Activated CD8-positive, alpha-beta T cell treated with anti-CD3 and anti-CD28 coated beads, Interleukin-2, amount 10 ng/mL, durations not matched to agents 7 days and 5 days (primary cell): ENCODE measurements at places on chromosomes 1 and 21. TPM values are rescaled to one million over a fixed set of nuclear protein-coding genes. Genes with fewer than 3 reads are reported as not detected.

DNA sequence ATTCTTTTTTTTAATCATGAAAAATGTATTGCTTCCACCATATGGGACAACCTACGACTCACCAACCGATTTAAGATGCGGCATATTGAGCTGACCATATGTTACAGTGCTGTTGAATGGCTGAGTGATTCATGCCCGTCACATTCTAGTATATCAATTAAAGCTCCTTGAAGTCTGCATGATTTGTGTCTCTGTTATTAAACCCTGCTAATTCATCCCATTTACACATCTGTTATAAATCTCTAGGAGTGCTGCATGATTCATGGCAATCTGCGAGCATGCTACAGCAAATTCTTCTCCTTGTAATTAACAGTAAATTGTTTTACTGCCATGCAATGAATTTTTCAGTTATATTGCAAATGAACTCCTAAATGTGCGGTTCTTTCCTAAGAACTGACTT lies 239.8 kb downstream of the USH2A start:
- no peaks in the 10 kb centered on the region for H3K4me1 ChIP-seq
- H3K27ac ChIP-seq = no peak overlapping the region
- no peaks in the 10 kb centered on the region for H3K27me3 ChIP-seq
- no peak overlapping the region for H3K4me3 ChIP-seq
- DNase-seq = no peak

DNA sequence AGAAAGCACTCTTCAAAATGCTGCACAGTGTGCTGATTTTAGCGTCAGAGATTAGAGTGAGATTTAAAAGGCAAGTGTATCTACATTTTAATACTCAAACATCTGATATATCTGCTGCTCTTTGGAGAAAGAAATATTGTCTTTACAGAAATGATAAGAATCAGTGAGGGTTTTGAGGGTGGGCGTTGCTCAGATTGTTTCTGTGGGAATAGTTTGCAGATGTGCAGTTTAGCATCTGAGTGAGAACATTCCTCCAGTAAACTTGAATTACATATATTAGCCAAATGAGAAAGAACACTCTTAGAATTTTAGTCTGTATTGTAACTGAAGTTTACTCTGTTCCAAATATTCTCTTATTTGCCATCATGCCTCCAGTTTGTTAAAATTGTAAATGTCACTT lies 549.2 kb downstream of the NEGR1 start:
- no peak overlapping the region for H3K27ac ChIP-seq
- no peaks in the 10 kb centered on the region for H3K27me3 ChIP-seq
- no peak for DNase-seq
- no peaks in the 10 kb centered on the region for H3K36me3 ChIP-seq
- no peaks in the 10 kb centered on the region for H3K4me1 ChIP-seq

The LAMB3 gene
- total RNA-seq = 0.84 TPM

The TDRD10 gene
- not detected for total RNA-seq

- peak overlapping the region; percentile 76 for H3K27ac ChIP-seq
- H3K36me3 ChIP-seq = peaks cover 85% of the 10 kb centered on the region
- peaks cover 94% of the 10 kb centered on the region for H3K4me1 ChIP-seq
- peak; percentile 17 for DNase-seq
- H3K27me3 ChIP-seq = no peaks in the 10 kb centered on the region
Observed at GRCh38 chr1:167440776-167441175, 77.6 kb downstream of the CD247 start.

DNA sequence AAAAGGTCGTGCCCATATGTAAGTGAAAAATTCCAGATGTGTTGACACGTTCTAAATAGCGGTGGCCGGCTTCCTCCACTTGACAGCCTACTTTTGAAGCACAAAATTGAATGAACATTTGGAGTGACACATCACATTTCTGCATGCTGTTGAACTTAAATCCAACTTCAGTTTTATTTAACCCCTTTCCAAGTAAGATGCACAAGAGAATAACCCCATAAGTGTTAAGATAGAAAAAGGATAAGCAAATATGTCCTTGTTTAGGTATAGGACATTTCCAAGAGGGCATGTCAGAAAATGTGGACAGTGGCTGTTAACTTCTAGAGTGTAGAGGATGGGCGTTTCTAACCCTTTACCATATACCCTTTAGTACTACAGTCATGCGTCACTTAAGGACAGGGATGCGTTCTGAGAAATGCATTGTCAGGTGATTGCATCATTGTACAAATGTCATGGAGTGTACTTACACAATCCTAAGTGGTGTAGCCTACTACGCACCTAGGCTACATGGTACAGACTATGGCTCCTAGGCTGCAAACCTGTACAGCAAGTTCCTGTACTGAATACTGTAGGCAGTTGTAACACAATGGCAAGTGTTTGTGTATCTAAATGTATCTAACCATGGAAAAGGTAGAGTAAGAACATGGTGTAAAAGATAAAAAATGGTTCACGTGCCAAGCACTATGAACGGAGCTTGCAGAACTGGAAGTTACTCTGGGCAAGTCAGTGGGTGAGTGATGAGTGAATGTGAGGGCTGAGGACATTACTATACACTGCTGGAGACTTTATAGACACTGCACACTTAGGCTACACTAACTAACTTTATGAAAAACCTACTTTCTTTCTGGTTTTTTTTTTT lies 9.3 kb upstream of the FAM89A start:
- no peak for DNase-seq
- peaks cover 15% of the 10 kb centered on the region for H3K4me1 ChIP-seq
- no peak overlapping the region for H3K4me3 ChIP-seq
- H3K27me3 ChIP-seq = peaks cover 33% of the 10 kb centered on the region

DNA sequence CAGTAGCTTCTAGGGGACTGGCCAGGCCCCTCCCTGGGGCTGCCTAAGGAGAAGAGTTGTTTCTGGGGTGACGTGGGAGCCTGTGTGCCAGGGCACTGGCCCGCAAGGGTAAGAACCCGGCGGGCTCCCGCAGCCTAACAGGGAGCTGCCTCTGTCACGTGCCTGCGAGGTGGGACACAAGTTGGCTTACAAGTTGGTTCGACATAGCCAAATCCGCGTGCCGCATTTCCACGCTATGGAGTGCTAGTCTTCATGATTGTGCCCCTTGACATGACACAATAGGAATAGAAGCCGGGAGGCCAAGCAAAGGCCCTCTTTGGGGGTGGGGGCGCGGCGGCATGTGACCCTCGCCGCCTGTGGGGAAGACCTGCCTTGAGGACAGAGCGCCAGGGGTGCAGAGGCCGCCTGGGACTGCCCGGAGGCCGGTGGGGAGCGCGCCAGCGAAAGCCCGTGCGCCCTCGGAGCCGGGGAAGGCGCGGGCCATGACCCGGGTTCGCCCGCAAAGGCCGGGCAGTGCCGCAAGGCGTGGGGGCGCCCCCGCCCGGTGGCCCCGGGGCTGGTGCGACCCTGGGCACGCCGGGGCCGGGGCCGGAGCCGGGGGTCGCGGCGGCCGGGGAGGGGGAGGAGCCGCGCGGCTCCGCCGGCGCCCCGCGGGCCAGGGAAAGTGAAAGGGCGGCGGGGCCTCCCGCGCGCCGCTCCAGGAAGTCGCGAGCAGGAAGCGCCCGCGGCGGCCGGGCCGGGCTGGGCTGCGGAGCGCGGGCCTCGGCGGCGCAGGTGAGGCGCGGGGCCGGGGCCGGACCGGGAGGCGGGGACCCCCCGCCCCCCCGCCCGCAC lies at the start of gene SLC37A1:
TSS of gene SLC37A1 (plus strand) at position 702 of the 834 bp plus-strand sequence. CDS start 4,603 bp downstream, outside the sequence.
- H3K4me1 ChIP-seq = peaks cover 35% of the 10 kb centered on the region
- peak; percentile 46 for DNase-seq
- peak within 1 kb of the TSS; percentile 86 for H3K27ac ChIP-seq

DNA sequence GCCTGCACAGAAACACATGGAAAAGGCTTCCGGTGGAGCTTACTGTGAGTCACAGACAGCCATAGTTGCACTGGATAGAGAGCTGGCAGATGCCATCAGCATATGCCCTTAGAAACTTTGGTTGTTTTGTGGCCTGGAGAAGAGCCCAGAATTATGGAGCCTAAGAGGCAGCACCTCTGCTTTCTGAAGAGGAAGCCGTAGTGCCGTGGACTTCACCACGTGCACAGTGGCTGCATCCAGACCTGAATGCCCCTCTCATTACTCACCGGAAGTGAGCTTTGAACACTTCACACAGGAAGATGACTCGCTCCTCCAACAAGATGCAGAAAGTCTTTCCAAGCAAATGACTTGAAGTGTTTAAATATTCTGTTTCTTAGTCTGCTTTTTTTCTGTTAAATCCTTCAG lies 28.4 kb downstream of the JUN start:
- peaks cover 8% of the 10 kb centered on the region for H3K36me3 ChIP-seq
- DNase-seq = peak; percentile 71
- no peaks in the 10 kb centered on the region for H3K27me3 ChIP-seq
- peak overlapping the region; percentile 45 for H3K4me3 ChIP-seq

The VHLL gene
- total RNA-seq = not detected

The WNT4 gene
- total RNA-seq = not detected

- no peaks in the 10 kb centered on the region for H3K4me1 ChIP-seq
- DNase-seq = no peak
- H3K27me3 ChIP-seq = peaks cover 2% of the 10 kb centered on the region
Observed at GRCh38 chr1:226908913-226909312, 31.2 kb upstream of the COQ8A start.

DNA sequence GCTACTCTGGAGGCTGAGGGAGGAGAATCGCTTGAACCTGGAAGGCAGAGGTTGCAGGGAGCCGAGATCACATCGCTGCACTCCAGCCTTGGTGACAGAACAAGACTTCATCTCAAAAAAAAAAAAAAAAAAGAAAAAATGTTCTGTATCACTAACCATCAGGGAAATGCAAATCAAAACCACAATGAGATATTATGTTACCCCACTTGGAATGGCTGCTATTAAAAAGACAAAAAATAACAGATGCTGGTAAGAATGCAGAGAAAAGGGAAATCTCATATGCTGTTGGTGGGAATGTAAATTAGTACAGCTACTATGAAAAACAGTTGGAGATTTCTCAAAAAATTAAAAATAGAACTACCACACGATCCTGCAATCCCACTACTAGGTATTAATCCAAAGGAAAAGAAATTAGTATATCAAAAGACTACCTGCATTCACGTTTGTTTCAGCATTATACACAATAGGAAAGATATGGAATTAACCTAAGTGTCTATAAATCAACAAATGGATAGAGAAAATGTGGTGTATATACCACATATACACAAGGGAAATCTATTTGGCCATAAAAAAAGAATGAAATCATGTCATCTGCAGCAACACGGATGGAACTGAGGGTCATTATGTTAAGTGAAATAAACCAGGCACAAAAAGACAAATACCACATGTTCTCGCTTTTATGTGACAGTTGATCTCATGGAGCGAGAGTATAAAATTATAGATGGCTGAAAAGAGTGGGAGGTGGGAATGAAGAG lies 62.6 kb downstream of the ABL2 start:
- no peaks in the 10 kb centered on the region for H3K27me3 ChIP-seq
- no peaks in the 10 kb centered on the region for H3K36me3 ChIP-seq
- H3K4me1 ChIP-seq = no peaks in the 10 kb centered on the region
- DNase-seq = no peak

The FAM131C gene
- 6.0 TPM for total RNA-seq

The KRTAP26-1 gene
- not detected for total RNA-seq

DNA sequence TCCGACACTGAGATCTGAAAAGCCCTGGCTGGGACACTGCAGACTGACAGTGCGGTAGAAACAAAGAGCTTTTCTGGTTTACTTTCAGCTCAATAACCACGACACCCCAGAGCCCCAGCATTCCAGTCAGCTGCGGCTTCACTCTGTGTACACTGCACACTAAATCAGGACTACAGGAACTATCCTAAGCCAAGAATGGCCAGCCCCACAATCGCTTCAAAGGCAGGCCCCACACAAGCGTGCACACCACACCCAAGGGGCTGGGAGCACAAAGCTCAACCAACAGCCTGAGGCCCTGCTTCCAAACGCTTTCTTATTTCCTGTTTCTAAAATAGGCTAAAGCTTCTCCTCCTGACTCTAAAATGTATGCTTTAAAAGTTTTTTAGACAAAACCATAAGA lies 28.4 kb downstream of the URB1 start:
- H3K27me3 ChIP-seq = no peaks in the 10 kb centered on the region
- H3K27ac ChIP-seq = peak overlapping the region; percentile 32
- H3K36me3 ChIP-seq = peaks cover 73% of the 10 kb centered on the region

DNA sequence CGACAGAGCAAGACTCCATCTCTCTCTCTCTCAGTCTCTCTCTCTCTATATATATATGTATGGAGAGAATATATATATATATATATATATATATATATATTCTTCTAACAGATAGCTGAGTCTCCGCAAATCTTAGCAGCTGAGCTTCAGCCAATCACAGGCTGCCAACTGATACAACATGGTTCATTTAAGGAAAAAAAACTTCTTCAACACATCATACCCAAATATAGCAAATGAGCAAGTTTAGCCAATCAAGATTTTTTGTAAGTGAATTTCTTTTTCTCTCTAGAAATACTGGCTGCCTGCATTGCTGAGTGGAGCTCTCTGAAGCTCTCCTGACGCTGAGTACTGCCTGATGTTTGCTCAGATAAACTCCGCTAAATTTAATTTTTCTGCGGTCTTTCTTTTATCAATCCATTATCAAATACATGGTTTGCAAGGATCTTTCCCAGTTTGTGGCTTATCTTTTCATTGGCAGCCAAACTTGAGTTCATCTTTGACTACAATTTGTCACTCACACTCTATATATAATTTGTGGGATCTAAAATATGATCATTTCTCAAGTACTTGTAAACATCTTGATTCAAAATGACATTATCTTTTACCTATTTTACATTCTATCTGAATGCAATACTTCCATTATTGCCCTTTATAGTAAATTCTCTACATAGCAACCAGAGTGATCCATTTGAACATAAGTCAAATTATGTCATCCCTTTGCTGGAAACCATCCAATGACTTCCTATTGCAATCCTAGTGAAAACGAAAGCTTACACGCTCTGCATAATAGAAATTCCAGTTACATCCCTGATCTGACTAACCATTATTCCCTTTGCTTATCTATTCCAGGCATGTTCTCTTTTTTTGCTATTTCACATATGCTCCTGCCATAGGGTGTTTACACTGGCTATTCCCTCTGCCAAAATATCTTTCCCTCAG lies 2131.7 kb downstream of the MRPL39 start:
- no peaks in the 10 kb centered on the region for H3K4me1 ChIP-seq
- no peaks in the 10 kb centered on the region for H3K36me3 ChIP-seq

- H3K4me1 ChIP-seq = peaks cover 13% of the 10 kb centered on the region
- DNase-seq = no peak
- H3K27me3 ChIP-seq = peaks cover 17% of the 10 kb centered on the region
- no peak overlapping the region for H3K27ac ChIP-seq
- peaks cover 2% of the 10 kb centered on the region for H3K36me3 ChIP-seq
Observed at GRCh38 chr1:225482421-225482950, 54.6 kb upstream of the LBR start.

The ITGB2 gene
- 503 TPM for total RNA-seq

DNA sequence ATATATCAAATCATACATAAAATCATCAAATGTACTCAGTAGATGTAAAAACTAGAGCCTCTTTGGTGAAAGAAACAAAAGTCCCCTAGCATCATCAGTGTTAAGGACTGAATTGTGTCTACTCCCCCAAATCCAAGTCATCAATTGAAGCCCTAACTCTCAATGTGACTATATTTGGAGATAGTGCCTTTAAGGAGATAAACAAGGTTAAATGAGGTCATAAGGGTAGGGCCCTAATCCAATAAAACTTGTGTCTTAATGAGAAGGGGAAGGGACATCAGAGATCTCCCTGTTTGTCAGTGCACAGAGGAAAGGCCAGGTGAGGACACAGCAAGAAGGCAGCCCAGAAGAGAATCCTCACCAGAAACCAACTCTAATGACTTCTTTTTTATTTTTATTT lies 33.5 kb downstream of the USP24 start:
- DNase-seq = no peak
- H3K27me3 ChIP-seq = no peaks in the 10 kb centered on the region
- H3K27ac ChIP-seq = no peak overlapping the region
- H3K4me1 ChIP-seq = peaks cover 20% of the 10 kb centered on the region
